ENCODE measurements at places on chromosomes 5 and 9. TPM values are rescaled to one million over a fixed set of nuclear protein-coding genes. Genes with fewer than 3 reads are reported as not detected.
A peak's percentile ranks its signal among the peaks of the same experiment; 100 is the strongest.

STARD4 gene
- total RNA-seq, result 8.6 TPM

ANXA2R gene
- 4.4 TPM for total RNA-seq

GRCh38 chr5:97400537-97400936, 217.5 kb upstream of the RIOK2 start:
- no peak for DNase-seq

GRCh38 chr9:108296056-108296455, 559.7 kb downstream of the ACTL7B start:
- no peak for DNase-seq

DNA sequence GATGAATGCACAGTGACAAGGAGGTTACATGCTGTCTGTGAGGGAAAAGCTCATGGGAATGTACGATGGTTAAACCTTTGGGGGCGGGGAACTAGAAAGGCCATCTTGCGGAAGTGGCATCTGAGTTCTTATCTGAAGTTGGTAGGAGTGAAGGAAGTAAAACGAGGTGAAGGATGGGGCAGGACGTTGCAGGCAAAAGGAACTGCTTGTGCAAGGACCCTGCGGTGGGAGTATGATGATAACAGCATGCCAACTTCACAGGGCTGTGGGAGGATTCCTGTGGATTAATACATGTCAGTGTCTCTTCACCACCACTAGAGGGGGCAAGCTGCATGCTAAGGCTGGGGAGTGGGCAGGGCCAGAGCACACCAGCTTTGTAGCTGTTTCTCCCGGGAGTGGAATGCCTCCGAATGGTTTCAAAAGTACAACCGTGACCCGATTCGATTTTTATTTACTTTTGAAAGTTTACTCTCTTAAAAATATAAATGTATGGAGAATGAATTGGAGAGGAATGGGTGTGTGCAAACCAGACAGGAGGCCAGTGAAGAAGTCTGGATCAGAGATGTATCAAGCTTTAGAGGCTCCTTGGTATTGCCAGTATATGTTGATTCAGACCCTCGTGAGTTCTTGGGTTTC, 62.5 kb downstream of the CYFIP2 start:
- peak; percentile 84 for DNase-seq

GRCh38 chr9:27429917-27430316, 94.2 kb upstream of the IFNK start:
- no peak for DNase-seq

DNA sequence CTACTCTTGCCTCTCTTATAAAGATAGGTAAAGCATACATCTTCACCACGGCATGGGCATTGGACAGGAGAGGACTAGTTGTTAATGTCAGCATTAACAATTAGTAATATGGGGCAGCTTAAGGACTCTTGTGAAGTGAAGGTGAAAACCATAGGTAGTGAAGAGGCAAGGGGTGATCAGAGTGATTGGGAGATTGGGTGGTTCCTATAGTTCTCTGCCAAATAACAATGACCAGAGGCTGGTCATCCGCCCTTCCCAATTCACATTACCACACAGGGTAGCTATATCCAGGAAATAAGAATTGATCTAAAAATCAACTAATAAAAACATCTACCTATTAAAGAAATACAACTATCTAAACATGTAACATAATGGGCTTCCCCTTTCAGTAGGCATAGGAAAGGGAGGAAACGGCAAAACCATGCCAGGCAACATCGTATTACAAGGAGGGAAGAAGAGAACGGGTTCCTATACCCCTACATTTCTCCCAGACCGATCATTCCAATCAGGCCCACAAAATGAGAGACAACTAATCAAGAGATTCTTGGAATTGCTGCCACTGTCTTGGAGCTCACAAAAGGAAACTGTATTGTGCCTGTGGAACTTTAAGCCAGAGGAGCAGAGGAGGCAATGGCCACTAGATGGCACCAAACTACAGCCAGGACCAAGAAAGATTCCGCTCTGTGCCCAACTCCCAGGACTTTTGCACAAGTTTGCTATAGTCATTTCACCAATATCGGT, 121.6 kb downstream of the FBXL17 start:
- peak; percentile 77 for DNase-seq

- DNase-seq, result peak; percentile 46
Observed at GRCh38 chr5:621341-621761, 9.2 kb downstream of the CEP72 start.

- peak; percentile 86 for DNase-seq
Observed at GRCh38 chr9:122122903-122123632, 30.0 kb upstream of the TTLL11 start.

- DNase-seq, result no peak
Observed at GRCh38 chr5:57454896-57455295, 27.7 kb downstream of the ACTBL2 start.

- DNase-seq, result peak; percentile 95
Observed at GRCh38 chr5:6632888-6633468, at the start of the genes NSUN2 and SRD5A1. NSUN2 (minus strand) TSS chr5:6633044; CDS start chr5:6632979, 65 bp downstream. SRD5A1 (plus strand) TSS chr5:6633440; CDS start chr5:6633577, 137 bp downstream.

- no peak for DNase-seq
Observed at GRCh38 chr5:15124871-15125568, 253.4 kb upstream of the ANKH start.

Data from sigmoid colon (tissue), 7 donors.